Stimulated activated CD4-positive, alpha-beta T cell treated with anti-CD3 and anti-CD28 coated beads, Interleukin-12 subunit alpha, Interleukin-12 subunit beta, amount 100 ng/mL, for 4 hours (primary cell): ENCODE measurements at places on chromosomes 3 and 15.

- no peak for DNase-seq
Observed at GRCh38 chr3:129745253-129745652, 138.8 kb upstream of the PLXND1 start.

DNA sequence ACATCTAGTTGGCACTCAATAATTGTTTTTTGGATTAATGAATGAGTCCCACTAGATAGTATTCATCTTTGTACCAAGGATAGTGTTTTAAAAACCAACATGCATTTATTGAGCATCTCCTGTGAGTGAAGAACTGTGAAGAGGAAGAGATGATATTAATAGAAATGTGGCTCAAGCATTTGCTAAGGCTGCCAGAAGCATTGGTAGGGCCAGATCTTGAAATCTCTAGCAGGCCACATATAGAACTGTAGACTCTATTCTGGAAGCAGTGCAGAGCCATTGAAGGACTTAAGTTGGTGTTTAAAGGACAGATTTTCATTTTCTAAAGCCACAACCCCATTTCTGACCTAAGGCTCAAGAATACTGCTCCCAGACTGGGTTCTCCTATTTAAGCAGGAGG, 99.0 kb downstream of the NEK11 start:
- no peak for DNase-seq

DNA sequence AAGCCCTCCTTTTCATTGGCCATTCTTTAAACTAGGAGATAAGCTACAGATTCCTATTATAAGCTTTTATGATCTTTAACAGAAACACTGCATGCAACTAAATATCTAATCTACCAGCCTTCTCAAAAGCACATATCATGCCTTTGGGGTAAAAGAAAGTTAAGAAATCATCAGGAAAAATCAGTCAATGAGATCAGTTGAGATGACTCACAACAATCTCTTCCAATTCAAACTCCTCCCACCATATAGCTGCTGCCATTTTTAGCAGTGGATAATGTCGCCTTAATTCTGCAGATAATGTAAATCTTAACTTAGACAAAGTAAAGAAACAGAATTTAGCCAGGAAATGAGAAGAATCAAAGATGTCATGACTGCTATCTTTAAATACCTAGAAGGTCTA, 135.2 kb upstream of the BCL6 start:
- DNase-seq: no peak

GRCh38 chr15:89074402-89075012, 13.7 kb upstream of the ABHD2 start:
- no peak for DNase-seq

GRCh38 chr3:5517921-5518320, 330.4 kb downstream of the EDEM1 start:
- no peak for DNase-seq

DNA sequence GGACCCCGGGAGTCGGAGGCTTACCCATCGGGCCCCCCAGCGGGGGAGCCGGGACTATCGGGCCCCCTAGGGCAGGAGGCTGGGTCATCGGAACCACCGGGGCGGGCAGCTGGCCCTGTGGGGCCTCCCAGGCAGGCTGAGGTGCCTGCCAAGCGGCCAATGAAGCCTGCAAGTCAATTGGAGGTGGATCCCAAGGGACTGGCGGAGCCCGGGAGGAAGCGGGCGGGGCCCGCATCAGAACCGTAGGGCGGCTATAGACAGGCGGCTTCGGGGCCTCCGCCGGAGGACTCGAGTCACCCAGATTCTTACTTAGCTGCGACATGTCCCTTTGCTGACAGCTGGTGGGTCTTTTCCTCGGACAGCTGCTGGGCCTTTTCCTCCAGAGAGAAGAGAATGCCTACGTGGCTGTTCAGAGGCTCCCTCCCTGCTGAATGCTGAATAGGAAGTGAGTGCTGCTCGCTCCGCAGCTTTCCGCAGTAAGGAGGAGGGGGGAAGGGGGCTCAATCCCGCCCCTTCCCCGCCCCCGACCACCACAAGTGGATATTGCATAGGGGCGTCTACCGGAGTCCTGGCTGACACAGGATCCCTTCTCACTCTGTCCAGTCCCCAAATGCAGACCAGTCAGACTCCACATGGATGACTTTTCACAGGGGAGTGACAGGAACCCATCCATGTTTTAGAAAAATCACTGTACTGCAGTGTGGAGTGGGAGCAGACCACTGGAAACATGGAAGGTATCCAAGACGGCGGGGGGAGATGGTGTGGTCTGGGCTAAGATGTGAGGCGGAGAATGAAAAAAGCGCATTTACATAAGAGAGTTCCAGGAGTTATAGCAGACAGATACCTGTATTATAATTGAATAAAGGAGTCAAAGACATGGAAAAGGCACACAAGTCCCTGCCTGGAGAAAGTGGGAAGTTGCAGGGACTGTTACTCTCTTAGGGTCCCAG, at the start of gene MAGEL2:
Gene MAGEL2 (minus strand): TSS at position 447 of the 950 bp plus-strand sequence. CDS start 125 bp downstream, at position 322.
- no peak for DNase-seq

GRCh38 chr3:63351159-63352007, 73.3 kb downstream of the SYNPR start:
- no peak for DNase-seq

DNA sequence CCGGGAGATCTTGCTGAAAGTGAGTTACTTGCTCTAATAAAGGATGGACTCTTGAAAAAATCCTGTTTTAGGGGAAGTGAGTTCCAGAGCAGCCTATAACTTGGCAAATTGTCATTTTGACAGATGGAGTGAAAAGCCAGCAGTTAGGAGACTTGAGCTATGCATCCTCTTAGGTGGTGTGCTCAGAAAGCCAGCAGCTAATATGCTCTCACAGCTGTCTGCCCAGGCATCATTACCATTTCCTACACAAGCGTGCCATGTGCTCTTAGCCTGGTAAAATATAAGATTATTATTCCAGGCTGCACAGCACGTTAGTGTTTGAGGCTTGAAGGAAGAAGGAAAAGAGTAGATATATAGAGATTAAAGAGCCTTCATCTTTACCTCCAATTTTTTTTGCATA, 151.0 kb downstream of the CHL1 start:
- no peak for DNase-seq

DNA sequence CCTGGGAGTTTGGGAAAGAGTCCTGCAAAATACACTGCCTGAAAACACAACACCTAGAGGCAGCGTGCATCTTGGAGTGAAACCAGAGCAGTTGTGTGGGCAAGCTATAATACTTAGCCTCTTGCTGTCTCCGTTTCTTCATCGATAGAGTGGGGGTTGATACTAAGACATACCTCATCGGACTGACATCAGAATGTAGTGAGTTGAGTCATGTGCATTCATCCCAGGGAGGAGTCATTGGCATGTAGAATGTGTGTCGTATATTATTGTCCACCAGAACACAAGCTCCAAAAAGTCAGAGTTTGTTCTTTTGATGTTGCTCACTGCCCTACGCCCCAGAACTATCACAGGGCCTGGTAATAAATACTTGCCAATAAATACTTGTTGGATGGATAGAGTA, 4.3 kb downstream of the SNTN start:
- no peak for DNase-seq

DNA sequence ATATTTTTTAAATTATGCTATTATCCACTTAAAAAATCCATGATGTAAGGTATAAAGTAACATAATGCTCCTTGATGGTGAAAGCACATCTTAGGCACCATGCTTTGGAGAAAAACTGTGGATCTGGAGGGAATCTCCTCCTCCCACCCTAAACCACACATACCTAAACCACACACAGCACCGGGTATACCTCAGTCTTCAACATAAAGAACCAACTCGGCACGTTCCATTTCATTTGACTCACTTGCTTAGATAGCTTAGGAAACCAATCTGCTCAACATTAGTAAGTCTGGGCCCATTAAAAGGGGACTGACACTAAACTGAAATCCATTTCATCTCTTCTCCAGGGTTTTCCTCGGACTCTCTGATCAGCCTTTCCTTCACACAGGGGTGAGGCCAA, 945.7 kb upstream of the CFAP20DC start:
- DNase-seq: no peak

DNA sequence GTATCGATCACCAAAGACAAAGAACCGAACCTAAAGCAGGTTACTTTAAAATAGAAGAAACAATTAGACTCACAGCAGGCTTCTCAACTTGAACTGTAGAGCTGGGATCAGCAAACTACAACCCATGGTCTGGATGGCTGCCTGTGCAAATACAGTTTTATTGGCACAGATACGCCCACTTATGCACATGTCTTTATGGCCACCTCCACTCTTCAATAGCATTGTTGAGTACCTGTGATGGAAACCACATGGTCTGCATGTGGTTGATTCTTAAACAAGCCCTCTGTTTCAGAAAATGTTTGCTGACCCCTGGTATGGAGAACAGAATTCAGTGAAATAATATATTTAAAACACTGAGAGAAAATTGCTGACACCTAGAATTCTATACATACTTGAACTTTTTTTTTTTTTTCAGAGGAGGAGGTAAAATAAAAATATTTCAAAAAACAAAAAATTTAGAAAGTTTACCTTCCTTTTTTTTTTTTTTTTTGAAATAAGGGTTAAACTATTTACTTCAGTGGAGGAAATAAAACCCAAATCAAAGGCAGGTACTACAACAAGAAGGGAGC, 263.8 kb upstream of the ATP10A start:
- DNase-seq: no peak
